ENCODE measurements at places on chromosomes 1 and 21.

DNA sequence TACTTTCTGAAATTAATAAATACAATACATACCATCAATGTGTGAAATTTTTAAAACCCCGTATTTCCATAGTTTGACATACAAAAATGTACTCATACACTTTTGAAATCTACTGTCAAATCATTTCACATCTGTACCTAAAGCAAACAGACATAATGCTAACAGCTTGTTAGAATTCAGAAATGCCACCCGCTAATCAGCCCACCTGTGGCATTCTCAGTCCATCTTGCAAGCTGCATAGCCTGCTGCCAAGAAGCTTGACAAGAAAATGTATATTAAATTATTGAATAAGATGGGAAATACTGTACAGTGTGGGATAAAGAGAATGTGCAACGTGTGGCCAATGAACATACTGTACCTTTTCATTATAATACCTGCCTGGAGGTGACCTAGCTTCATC, 55.1 kb downstream of the ZBTB18 start:
- no peak for DNase-seq

GRCh38 chr1:29310616-29311180, 74.4 kb downstream of the PTPRU start:
- DNase-seq: no peak

DNA sequence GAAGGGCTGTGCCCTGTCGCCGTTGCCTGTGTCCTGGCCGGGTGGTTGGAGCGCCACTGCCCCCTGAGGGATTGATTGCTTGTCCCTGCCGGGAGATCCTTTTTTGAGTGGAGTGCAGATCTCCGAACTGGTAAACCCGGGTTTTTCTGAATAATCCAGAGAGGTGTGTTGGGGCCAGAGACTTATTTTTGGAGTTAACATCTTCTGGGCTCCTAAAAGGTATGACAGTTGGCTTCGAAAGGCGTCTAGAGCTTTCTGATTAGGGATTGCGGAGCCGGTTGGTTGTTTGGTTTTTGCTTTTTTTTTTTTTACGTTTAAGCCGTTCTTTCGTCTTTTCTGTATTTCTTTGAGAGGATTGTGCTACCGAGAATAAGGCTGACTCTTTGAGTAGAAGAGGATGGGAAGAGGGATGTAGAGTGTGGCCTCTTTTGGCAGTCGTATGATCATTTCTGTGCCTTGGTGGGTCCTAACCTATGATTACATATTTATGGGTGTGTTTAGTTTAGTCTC, 756 bp downstream of the RLF start:
- peak; percentile 25 for DNase-seq

- no peak for DNase-seq
These were observed 32.8 kb upstream of the DDR2 start for GRCh38 chr1:162599451-162599850.

- DNase-seq: no peak
These were observed 25.5 kb downstream of the KCNAB2 start for GRCh38 chr1:6071219-6071618.

DNA sequence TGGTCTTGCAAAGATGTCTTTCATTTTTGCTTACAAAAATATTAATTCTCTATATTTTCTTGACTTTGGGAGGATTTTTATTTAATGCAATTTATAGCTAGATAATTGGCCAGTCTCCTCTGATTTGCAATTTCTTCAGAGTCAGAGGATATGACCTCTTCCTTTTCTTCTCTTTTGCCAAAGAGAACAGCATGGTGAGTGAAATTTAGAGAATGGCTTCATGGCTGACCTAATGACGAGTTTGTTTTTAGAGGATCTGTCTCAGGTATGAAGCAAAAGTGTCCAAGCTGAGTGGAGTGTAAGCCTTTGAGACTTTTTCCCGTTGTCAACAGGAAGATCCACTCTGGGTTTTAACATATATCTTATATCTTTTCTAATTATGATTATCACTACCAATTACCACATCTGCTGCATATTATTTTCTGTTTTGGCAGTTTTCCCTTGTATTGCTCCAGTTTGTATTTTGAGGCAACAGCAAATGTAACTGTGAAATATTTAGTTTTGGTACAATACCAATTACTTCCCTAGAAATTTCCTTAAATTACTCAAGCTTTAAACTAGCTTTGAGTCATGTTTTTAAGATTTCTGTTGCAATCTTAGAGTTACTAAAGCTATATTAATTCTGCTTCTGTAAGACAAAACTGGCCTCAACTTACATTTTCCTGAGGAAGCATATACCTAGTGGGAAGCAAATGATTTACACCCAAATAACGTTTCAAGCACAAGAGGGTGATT, 332.8 kb upstream of the ZRANB2 start:
- DNase-seq: no peak

GRCh38 chr21:42471716-42472330, 24.2 kb downstream of the RSPH1 start:
- DNase-seq: no peak

DNA sequence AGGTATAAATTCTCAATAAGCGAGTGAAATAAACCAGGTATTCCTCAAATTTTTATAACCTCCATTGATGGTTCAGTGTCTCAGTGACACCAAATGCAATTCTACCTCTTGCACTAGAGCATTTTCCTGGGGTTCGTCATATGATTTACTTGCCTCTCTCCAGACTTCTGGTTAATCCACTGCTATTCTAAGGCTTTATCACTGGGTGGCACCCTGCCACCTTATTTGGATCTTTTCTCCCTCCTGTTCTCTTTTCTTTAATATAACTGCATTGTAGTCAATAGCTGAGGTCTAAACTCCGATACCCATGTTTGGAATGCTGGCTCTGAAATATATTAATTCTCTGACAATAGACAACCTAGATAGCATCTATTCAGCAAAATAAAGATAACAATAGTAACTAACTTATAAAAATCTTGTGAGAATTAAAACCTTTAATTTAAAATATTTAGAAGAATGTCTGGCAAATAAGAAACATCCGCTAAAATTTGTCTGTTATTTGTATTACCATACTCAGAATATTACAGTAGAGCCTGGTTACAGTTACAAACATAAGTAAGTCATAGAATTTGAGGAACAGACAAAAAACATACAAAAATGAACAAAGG, 436.4 kb downstream of the PLA2G4A start:
- peak; percentile 58 for DNase-seq

GRCh38 chr1:51559064-51559500, 40.0 kb upstream of the EPS15 start:
- no peak for DNase-seq

- no peak for DNase-seq
These were observed 86.7 kb upstream of the LYPLAL1 start for GRCh38 chr1:219086956-219087469.

DNA sequence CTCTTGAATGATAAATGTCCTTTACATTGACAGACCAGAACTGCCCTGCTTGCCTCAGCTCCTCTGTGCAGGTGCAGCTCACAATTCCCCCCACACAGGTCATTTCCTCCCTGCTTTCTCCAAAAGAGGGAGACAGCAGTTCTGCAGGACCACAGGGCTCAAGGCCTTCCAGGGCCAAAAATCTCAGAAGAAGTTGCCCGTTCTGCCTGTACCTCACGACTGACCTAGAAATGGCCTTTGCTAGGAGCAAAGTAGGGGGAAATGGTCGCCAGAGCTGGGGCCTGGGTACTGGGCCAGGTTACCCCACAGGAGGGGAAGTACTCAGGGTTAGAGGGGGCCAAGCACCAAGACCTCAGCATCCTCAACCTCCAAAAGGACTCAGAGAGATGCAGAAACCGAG, 11.1 kb downstream of the RNU1-2 start:
- no peak for DNase-seq
